ENCODE measurements at places on chromosomes 11 and 22.

- no peaks in the 10 kb centered on the region for H3K36me3 ChIP-seq
- no peak for DNase-seq
- H3K4me3 ChIP-seq = no peak overlapping the region
- H3K27me3 ChIP-seq = peaks cover 4% of the 10 kb centered on the region
These were observed 22.3 kb downstream of the MMP27 start for GRCh38 chr11:102683277-102683676.

- peaks cover 6% of the 10 kb centered on the region for H3K4me1 ChIP-seq
- H3K36me3 ChIP-seq = no peaks in the 10 kb centered on the region
- no peak overlapping the region for H3K4me3 ChIP-seq
- peak overlapping the region; percentile 81 for H3K27ac ChIP-seq
- DNase-seq = no peak
- H3K27me3 ChIP-seq = no peaks in the 10 kb centered on the region
These were observed 134.0 kb downstream of the TRIM44 start for GRCh38 chr11:35796562-35796961.

DNA sequence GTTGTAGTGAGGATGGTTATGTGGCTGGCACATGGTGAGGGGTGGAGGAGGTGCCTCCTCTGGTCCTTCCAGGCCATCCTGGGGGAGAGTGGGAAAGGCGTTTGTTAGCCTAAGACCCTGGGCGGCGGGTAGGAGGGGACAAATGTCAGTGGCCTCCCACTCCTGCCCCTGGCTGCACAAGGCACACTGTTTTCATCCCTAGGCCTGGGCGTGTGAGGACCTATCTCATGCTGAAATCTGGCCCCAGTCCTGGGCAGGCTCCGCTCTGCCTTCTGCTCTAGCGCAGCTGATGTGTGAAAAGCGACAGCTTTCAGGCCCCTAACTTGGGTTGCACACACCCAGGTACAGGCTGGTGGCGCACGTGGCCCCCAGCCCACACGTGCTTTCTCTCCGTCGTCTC is 32.1 kb downstream of the DAGLA start:
- H3K4me3 ChIP-seq = no peak overlapping the region
- no peak overlapping the region for H3K27ac ChIP-seq
- H3K36me3 ChIP-seq = no peaks in the 10 kb centered on the region
- DNase-seq = peak; percentile 53
- peaks cover 18% of the 10 kb centered on the region for H3K4me1 ChIP-seq
- H3K27me3 ChIP-seq = no peaks in the 10 kb centered on the region

DNA sequence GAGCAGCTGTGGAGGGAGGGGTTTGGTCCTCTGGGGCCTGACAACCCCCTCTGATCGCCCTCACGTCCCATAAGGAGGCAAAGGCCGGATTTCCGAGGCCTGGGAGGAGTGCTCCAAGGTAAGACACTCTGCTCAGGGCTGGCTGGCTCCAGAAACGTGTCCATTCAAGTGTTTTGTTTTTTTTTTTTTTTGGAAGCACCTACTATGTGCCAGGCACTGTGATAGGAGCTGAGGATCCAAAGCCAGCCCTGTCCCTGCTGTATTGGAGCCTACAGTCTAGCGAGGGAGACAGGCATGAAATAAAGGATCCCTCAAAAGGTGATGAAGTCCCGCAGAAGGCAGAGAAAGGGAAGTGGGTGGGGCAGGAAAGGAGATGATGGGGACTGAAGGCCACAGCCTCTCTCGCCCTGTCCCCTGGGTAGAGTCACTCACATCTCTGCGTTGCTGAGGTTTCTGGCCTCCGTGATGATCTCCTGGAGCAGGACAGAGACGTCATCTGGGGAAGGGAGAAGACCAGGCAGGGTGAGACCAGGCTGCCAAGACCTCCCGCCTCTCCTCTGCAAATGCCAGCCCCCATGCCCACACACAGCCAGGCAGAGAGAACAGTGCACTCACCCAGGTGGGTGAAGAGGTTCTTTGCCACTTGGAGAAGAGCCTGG is 89.2 kb downstream of the PDE2A start:
- H3K36me3 ChIP-seq = no peaks in the 10 kb centered on the region
- no peak for DNase-seq
- H3K27me3 ChIP-seq = peaks cover 20% of the 10 kb centered on the region
- H3K4me3 ChIP-seq = no peak overlapping the region
- H3K4me1 ChIP-seq = no peaks in the 10 kb centered on the region
- no peak overlapping the region for H3K27ac ChIP-seq

- no peak overlapping the region for H3K27ac ChIP-seq
- H3K4me3 ChIP-seq = no peak overlapping the region
- no peak for DNase-seq
- H3K4me1 ChIP-seq = no peaks in the 10 kb centered on the region
- no peaks in the 10 kb centered on the region for H3K27me3 ChIP-seq
These were observed 208.9 kb downstream of the OPCML start for GRCh38 chr11:133323354-133323753.

- no peak overlapping the region for H3K4me3 ChIP-seq
- H3K27ac ChIP-seq = no peak overlapping the region
- DNase-seq = peak; percentile 61
- H3K27me3 ChIP-seq = no peaks in the 10 kb centered on the region
- H3K4me1 ChIP-seq = peaks cover 51% of the 10 kb centered on the region
These were observed 395.6 kb downstream of the TENM4 start for GRCh38 chr11:79045018-79045799.

- no peak for DNase-seq
- peak overlapping the region; percentile 75 for H3K4me3 ChIP-seq
- no peaks in the 10 kb centered on the region for H3K27me3 ChIP-seq
- no peaks in the 10 kb centered on the region for H3K36me3 ChIP-seq
- H3K27ac ChIP-seq = no peak overlapping the region
These were observed 512 bp downstream of the TOLLIP start for GRCh38 chr11:1308743-1309497.

GRCh38 chr11:15112131-15112541 is 2.6 kb upstream of the INSC start:
- no peak overlapping the region for H3K4me3 ChIP-seq
- no peaks in the 10 kb centered on the region for H3K27me3 ChIP-seq
- DNase-seq = no peak
- H3K36me3 ChIP-seq = no peaks in the 10 kb centered on the region

- H3K4me3 ChIP-seq = no peak overlapping the region
- H3K27ac ChIP-seq = no peak overlapping the region
- no peaks in the 10 kb centered on the region for H3K27me3 ChIP-seq
- H3K4me1 ChIP-seq = peaks cover 22% of the 10 kb centered on the region
These were observed 64.8 kb downstream of the RAB30 start for GRCh38 chr11:83006877-83007330.

DNA sequence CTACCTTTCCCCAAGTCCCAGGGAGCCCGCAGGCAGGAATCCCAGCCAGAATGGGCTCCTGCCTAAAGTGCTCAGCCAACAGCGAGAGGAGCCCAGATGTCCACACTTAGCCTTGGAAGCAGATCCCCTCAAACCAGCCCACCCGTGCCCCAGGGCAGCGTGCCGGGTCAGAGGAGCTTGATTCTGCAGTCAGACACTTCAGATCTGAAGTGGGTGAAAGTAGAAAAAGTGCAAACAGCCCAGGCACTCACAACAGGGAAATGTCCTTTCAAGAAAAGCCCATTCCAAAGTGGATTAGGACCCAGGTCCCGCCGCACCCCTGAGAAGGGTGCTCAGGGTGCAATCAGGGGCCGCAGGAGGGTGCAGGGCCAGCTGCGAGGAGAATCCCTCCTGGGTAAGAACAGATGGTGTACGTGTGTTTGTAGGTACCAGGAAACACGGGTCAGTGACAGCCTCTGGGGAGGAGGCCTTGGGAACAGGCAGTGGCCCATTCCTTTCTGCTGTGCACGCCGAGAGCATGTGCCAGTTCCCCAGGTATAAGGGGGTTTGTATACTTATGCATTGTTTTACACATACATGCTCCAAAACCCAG is 17.7 kb downstream of the ELFN2 start:
- no peak overlapping the region for H3K27ac ChIP-seq
- H3K4me3 ChIP-seq = no peak overlapping the region
- H3K27me3 ChIP-seq = no peaks in the 10 kb centered on the region
- H3K4me1 ChIP-seq = no peaks in the 10 kb centered on the region
- no peak for DNase-seq
- H3K36me3 ChIP-seq = no peaks in the 10 kb centered on the region

GRCh38 chr22:34847072-34847471 is 218.9 kb upstream of the ISX start:
- no peaks in the 10 kb centered on the region for H3K36me3 ChIP-seq
- H3K27me3 ChIP-seq = no peaks in the 10 kb centered on the region
- DNase-seq = no peak
- H3K4me3 ChIP-seq = no peak overlapping the region

- no peak within 1 kb of the TSS for H3K27ac ChIP-seq
- peaks cover 6% of the 10 kb centered on the region for H3K4me1 ChIP-seq
- H3K27me3 ChIP-seq = no peaks in the 10 kb centered on the region
- peak within 1 kb of the TSS; percentile 64 for H3K4me3 ChIP-seq
These were observed at the start of gene P4HA3 for GRCh38 chr11:74311352-74311926. TSS of gene P4HA3 (minus strand) at chr11:74311640. CDS start at chr11:74311611, 29 bp downstream.

- H3K4me1 ChIP-seq = no peaks in the 10 kb centered on the region
- H3K27me3 ChIP-seq = no peaks in the 10 kb centered on the region
- H3K36me3 ChIP-seq = no peaks in the 10 kb centered on the region
- no peak overlapping the region for H3K27ac ChIP-seq
- no peak overlapping the region for H3K4me3 ChIP-seq
- no peak for DNase-seq
These were observed 65.9 kb downstream of the PRR5L start for GRCh38 chr11:36361901-36362391.

GRCh38 chr11:2736577-2737225 is 36.9 kb upstream of the KCNQ1OT1 start:
- H3K4me1 ChIP-seq = no peaks in the 10 kb centered on the region
- H3K4me3 ChIP-seq = no peak overlapping the region
- no peaks in the 10 kb centered on the region for H3K27me3 ChIP-seq
- no peaks in the 10 kb centered on the region for H3K36me3 ChIP-seq
- DNase-seq = no peak
- H3K27ac ChIP-seq = no peak overlapping the region

- no peak for DNase-seq
- H3K27me3 ChIP-seq = no peaks in the 10 kb centered on the region
- H3K4me3 ChIP-seq = no peak overlapping the region
These were observed 118.1 kb upstream of the BID start for GRCh38 chr22:17892376-17892775.

DNA sequence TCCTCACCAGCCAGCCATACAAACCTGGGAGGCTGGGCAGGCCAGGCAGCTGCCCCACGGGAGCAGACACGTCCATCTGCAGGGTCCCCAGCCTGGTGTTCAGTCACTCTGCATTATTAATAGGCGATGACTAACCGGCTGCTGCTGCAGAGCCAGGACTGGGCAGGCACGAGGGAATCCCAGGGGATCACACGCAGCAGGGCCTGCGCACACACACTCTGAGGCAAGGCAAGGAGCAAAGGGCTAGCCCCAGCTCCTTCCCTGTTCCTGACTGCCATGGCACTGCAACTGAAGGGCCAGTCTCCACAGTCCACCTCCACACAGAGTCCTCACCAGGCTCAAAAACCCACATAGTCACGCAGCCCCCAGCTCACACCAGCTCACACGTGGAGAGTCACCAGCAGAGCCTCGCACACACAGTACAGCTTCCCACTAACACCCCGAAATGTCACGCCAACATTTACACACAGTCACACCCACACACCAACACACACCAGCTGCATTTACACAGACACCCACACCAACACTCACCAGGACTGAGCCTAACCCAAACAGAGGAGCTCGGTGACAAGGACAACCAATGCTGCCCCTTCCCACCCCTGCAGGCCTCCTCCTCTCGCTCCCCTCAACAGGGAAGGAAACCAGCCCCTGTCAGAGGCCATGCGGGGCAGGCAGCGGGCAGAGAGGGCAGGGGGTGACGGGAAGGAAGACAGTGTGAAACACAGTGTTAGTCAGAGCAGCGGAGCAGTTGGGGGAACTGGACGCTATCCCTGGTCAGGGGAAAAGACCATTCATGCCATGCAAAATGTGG is 47.3 kb downstream of the NRXN2 start:
- H3K27me3 ChIP-seq = peaks cover 35% of the 10 kb centered on the region
- peaks cover 15% of the 10 kb centered on the region for H3K4me1 ChIP-seq

DNA sequence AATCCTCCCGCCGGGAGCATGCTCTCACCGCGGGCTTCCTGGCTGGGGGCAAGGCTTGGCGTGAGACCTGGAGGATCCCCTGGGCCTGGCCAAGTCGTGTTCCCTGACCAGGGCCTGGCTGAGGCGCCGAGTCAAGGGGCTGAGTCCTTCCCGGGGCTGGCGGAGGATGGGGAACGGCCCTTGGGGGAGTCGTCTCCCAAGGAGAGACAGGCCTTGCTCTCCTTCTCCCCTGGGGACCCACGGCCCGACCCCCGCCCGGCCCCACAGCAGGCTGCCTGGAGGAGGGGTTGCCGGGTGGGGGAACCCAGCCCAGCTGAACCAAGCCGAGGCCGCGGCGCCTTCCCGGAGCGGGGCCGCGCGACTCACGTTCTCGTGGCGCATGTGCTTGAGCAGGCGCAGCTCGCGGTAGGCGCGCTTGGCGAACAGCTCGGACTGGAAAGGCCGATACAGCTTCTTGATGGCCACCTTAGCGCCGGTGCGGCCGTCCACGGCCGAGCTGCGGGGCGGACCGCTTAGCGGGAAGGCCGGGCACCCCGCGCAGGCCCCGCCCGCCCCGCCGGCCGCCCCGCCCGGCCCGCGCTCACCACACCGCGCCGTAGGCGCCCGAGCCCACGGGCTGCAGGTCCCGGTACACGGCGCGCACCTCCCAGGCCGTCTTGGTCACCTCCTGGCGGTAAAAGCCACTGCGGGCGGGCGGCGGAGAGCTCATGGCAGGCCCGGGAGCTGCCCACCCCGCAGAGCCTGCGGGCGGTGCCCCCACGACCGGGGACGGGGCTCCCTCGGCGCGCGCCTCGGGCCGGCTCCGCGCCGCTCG is 475 bp downstream of the MAPK12 start:
- peak overlapping the region; percentile 81 for H3K27ac ChIP-seq
- no peaks in the 10 kb centered on the region for H3K27me3 ChIP-seq
- peak; percentile 84 for DNase-seq
- peaks cover 14% of the 10 kb centered on the region for H3K4me1 ChIP-seq

DNA sequence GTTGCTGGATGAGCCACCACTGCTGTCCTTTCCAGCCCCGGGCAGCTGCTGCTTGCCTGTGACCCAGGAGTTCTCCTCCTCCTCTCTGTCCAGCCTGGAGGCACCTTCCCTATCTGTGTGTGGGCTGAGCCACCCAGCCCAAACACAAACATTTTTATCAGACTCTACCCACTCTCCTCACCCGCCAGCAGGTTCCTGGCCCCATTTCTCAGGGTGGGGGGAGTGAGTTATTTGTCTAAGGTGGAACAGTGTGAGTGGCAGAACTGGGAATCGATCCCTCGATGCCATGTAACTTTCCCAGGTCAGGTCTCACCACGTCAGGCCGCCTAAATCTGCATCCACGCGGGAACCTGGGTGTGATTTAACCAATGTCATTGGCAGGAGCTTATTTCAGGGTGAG is 20.8 kb upstream of the SMIM38 start:
- H3K4me3 ChIP-seq = no peak overlapping the region
- no peak overlapping the region for H3K27ac ChIP-seq
- H3K4me1 ChIP-seq = peaks cover 15% of the 10 kb centered on the region
- no peaks in the 10 kb centered on the region for H3K36me3 ChIP-seq
- no peak for DNase-seq

GRCh38 chr11:71501071-71501985 is 25.7 kb upstream of the KRTAP5-7 start:
- no peaks in the 10 kb centered on the region for H3K27me3 ChIP-seq
- H3K36me3 ChIP-seq = peaks cover 15% of the 10 kb centered on the region

Data from SK-N-SH (cell line).